Liver (tissue), 10 donors: ENCODE measurements at places on chromosomes 5 and 9. TPM values are rescaled to one million over a fixed set of nuclear protein-coding genes. Genes with fewer than 3 reads are reported as not detected.

The SLC22A4 gene
- 0.59 TPM for total RNA-seq

The CCDC171 gene
- total RNA-seq: 0.67 TPM

DNA sequence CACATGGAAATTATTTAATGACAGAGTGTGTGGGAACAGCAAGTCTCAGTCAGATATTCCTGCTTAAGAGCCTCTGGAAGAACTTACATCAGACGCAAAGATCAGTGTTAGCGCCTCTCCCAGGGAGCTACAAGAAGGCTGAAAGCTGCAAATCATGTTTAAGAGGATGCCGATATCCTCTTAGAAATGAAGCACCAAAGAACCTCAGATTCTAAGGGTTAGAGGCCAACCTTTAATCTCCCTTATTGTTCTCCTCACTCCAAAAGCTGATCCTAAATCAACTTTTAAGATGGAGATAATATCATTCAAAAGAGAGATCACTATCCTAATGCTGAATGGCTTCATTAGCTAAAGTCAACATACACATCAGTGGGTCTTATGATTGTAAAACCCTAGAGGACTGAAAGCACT, 160.6 kb downstream of the NFIB start:
- DNase-seq: no peak

- no peak for DNase-seq
Measured at GRCh38 chr9:95498641-95499040, 18.1 kb downstream of the PTCH1 start.

GRCh38 chr9:133852431-133852830, 114.3 kb upstream of the SARDH start:
- no peak for DNase-seq

GRCh38 chr5:136146201-136146600, 13.6 kb downstream of the SMAD5 start:
- DNase-seq: no peak

The PALM2AKAP2 gene
- total RNA-seq: 47.9 TPM

DNA sequence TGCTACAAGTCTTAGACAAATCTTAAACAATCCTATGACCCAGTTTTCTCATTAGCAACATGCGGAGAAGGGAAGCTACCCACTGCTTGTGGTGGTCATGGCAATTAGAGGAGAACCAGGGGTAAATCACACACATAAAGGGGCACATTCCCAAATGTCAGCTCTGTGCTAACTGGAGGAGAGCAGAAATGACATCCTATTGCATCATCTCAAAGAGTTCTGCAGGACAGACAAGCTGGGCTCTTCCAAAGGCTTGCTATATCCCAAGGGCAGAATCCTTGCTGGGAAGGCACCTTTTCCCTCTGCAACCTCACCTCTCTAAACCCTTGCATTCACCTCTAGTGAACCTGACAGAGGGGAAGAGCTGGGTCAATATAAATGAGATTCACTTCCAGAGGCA, 17.0 kb upstream of the WWC1 start:
- no peak for DNase-seq

DNA sequence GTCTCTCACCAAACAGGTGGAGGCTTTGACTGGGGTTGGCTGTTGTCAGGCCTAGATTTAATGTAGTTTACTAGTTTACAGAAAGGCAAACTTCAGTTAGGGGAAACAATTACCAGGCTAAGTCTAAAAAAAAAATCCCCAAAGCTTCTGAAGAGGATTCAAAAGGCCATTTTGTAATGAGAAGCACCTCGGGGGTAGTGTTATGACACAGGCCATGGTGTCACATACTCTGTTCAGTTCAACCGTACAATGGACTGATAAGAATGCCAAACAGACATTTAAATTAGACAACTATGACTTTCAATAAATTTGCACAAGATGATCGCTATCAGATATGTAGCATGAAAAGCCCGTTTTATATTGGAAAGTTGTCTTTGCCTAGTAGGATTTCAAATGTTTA, 120.1 kb upstream of the PCA3 start:
- no peak for DNase-seq

GRCh38 chr9:20236676-20237075, 385.6 kb downstream of the MLLT3 start:
- no peak for DNase-seq

- DNase-seq: no peak
Measured at GRCh38 chr9:91711755-91712601, 238.1 kb downstream of the ROR2 start.

GRCh38 chr5:103243665-103244064, 14.9 kb upstream of the MACIR start:
- no peak for DNase-seq

The GFI1B gene
- not detected for total RNA-seq

The PLGRKT gene
- 4.5 TPM for total RNA-seq

GRCh38 chr5:98772415-98773213, 849 bp upstream of the RGMB start:
- no peak for DNase-seq

The ORM2 gene
- 276 TPM for total RNA-seq

DNA sequence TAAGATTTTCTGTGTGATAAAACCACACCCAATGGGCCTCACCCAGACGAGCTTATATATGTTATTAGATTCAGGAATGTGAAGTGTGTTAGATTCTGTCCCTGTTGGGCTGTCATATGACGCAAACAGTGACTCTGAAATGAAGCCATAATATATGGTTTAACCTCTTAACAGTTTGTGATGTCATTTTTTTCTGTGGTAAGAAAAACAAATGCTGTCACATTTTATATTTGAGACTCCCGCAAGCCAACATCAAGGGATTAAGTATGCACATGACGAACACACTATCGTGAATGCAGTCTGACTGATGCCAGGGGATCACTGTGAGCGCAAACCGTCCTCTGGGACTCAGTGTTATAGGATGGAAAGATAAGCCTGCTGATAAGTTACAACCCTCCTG, 321.7 kb downstream of the SH3GL2 start:
- no peak for DNase-seq
